ENCODE measurements at places on chromosomes 3 and 15.
A peak's percentile ranks its signal among the peaks of the same experiment; 100 is the strongest.

DNA sequence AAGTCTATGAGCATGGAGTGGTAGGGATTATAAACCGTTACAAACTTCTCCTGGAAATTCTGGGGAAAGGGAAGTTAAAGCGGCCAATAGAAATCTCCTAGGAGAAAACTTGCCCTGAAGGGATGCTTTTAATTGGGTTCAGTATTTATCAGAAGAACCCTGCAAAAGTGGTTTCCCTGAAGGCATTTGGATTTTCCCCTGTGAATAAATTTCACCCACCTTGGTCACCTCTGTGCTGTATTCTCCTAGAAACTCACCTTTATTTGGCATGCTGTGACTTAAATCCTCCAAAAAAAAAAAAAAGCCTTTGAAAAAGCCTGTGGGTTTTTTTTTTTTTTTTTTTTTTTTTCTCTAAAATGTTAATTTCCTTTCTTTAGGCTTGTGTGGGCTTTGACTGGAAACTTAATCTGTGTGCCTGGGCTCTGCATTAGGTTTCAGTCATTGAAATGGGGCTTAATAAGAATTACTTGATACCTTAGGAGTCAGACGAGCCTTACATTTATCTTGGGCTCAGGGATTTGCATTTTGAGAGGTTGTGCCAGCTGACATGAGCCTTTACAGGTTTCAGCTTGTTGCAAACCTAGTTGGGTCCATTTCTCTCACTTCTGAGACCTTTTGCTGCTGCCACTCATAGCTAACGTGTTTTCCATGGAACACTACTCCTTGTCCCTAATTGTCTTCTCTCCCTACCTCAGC is 22.0 kb downstream of the TGFBR2 start:
- DNase-seq, result no peak

DNA sequence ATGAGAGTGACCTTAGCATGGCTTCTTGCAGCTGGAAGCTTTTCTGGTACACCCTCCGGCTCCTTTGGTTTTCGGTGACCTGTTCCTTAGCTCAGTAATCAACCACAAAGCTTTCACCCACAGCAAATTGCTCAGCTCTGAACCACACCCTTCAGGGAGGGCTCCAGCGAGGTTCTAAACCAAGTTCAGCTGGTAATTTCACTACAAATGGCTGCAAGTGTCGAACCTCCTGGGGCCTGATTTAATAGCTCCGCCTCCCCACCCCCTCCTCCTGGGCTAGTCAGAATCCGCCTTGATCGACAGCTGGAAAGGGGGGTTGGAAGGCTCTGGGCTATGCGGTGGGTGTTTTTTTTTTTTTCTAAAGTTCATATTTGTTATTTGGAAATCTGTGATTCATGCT is 150.9 kb upstream of the MCTP2 start:
- DNase-seq, result peak; percentile 38

DNA sequence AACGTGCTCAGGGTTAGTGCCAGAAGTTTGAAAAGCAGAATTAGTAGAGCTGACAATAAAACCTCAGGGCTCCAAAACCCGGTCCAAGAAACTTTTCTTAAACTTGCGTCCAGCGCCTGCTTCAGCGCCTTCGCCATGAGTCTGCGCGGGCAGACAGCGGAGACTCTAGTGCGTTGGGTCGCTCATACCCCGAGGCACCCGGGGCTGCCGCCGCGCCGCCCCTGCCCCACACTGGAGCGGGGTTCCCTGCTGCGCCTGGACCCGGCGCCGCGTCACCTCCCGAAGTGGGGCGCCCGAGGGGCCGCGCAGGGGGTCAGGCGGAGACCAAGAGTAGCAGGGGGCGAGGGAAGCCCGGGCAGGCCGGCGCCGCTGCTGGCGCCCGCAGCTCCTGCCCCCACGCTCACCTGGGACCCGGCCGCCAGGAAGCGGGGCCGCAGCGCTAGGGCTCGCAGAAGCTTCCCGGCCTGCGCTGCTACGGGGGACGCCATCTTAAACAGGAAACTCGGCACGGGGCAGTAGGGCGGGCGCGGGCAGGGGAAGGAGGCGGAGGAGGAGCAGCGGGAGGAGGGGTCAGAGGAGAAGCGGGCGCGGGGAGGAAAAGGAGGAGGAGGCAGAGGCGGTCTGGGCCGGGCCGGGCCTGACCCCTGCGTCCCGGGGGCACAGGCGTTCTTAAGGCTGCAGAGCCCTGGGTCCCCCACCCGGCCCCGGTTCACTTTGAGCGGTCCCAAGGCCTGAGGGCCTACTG is at the start of gene SUCLG2:
Gene SUCLG2, minus strand, starts transcription at position 514 of the 745 bp plus-strand sequence. Its CDS starts 26 bp downstream, at position 488.
- DNase-seq, result peak; percentile 89

GRCh38 chr3:100875239-100875638 is 118.0 kb downstream of the ABI3BP start:
- no peak for DNase-seq

- DNase-seq, result peak; percentile 84
Observed at GRCh38 chr3:168024537-168024941, 71.2 kb downstream of the GOLIM4 start.

DNA sequence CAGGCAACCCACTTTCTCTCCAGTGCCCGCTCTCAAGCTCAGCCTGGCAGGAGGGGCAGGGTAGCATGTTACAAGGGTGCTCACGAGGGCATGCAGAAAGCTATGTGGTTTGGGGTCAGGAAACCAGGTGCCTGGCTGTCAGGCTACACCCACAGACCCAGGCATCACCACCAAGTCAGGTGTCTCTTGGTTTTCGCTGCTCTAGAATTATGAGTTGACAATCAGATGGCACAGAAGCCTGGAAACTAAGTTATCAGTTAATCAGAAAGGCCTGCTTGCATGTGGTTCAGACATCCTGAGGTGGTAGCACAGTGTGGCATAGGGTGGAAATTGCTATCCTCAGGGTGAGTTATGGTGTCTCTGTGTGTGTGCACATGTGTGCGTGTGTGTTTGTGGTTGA is 16.2 kb upstream of the CCR9 start:
- DNase-seq, result no peak

DNA sequence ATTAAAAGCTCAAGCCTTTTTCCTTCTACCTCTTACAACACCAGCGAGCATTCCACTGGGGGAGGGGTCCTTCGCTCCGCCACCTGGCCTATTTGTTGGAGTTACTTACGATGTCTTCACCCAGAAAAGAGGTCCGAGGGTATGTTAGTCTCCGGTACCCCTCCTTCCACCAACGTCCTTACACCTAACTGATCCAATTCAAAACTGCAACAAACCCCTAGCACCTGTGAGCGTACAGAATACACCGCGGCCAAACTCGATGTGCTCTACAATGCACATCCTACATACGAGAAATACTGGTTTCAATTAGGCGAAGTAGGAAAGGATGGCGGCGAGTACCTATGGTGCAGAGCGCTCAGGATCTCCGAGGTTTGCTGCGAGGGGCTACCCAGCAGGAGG is 944 bp downstream of the SLITRK3 start:
- no peak for DNase-seq

DNA sequence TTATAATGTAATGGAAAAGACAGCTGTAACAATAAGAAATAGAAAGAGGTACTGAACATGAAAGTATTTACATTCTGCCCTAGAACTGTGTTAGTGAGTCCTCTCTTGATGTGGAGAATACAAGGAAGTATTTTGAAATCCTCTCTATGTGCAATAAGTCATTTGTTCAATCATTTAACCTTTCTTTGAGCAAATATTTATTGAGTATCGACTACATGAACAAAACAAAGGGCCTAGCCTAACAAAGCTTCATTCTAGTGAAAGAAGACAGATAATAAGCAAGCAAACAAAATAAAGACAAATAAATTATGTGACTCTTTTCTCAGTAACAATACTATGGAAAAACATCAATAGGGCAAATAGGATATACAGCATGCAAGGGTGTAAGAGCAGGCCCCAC is 354.9 kb upstream of the ATP11B start:
- DNase-seq, result no peak

DNA sequence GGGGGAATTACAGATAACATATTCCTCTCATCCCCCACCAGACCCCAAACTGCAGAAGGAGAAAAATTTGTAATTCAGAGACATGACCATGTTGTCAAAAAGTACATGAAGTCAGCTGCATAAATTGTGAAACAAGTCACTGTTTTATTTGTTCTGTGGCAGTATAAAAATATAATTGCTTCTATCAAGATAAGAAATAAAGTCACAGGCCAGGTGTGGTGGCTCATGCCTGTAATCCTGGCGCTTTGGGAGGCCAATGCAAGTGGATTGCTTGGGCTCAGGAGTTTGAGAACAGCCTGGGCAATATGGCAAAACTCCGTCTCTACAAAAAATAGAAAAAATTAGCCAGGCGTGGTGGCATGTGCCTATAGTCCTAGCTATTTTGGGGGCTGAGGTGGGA is 87.7 kb upstream of the DPH6 start:
- DNase-seq, result no peak

GRCh38 chr15:40756938-40757337 is 1.9 kb upstream of the RMDN3 start:
- peak; percentile 48 for DNase-seq

DNA sequence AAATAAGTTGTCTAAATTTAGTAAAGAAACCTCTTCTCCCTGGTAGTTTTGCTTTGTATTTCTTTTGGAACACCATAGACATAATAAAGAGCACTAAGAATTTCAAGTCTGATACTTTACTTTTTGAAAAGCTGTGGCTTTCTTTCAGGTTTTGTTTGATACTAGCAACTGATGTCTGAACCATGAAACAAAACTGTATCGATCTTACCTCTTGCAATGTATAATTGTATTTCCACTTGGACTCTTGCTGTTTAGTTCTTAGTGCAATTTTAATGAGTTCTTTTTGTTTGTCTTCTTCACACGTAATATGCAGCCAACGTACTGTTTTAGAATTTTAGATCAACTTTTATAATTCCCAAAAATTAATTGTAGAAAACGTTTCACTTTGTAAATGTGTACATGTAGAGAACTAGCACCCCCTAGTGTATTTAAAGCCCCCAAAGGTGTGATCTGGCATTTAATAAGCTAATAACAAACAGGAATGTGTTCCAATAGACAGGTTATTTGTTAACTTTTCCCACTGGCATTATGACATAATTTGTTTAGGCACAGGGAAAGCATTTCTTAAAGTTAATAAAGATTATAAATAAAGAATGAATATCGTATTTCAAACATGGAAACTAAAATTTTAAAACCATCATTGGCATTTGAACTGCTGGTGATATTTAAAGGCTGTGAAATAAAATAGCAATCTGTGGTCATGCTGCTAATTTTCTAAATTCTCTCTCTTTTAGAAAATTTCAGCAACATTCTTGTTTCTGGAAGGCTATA is 289.1 kb upstream of the DNAJC19 start:
- DNase-seq, result peak; percentile 5

GRCh38 chr15:58348095-58348812 is 83.5 kb upstream of the LIPC start:
- peak; percentile 19 for DNase-seq

DNA sequence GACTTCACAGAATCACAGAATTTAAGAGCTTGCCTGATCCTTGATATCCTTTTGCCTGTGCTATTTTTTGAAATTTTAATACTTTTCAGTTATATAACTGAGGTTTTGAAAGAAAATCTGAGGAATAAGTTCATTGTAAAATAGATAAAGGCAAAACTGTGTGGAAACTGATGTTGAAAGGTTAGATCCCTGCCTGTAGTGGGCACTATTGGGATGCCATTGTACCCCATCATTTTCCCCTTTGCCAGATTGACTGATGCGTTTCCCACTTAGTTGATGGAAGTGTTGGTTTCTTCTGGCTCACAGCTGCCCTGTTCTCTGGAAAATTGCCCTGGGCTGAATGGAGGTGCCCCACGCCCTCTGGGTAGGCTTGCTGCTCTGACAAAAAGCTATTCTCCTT is 387.9 kb downstream of the RBMS3 start:
- DNase-seq, result no peak

GRCh38 chr3:16907243-16907642 is 22.5 kb downstream of the PLCL2 start:
- no peak for DNase-seq

DNA sequence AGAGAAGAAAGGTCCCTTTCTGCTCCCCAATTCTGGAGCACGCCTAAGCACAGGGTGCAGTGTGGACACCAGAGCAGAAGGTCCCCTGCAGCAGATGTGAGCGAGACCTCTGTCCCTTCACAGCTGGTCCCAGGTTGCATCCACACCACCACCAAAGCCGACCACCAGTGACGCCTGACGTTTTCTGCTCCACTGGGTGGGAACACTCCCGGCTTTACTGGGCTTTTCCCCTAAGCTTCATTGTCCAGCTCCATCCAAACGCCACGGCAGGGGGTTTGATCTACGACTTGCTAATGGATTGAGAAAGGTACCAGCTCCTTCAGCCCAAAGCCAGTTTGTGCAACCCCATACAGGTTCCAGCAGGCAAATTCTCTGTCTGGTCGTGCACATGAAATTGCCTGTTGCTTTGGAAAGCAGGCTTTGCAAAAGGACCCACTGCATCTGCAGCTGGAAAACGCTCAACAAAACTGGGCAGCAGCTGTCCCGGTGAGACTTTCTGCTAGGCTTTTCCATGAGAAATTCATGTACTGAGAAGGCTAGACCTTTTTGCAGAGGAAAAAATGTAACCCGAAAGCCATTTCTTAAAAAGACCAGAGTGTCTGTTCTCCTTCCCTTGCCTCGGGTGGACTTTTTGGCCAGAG is 31.1 kb downstream of the ADAMTS17 start:
- DNase-seq, result no peak

GRCh38 chr3:3038201-3038991 is 71.8 kb downstream of the IL5RA start:
- peak; percentile 9 for DNase-seq

DNA sequence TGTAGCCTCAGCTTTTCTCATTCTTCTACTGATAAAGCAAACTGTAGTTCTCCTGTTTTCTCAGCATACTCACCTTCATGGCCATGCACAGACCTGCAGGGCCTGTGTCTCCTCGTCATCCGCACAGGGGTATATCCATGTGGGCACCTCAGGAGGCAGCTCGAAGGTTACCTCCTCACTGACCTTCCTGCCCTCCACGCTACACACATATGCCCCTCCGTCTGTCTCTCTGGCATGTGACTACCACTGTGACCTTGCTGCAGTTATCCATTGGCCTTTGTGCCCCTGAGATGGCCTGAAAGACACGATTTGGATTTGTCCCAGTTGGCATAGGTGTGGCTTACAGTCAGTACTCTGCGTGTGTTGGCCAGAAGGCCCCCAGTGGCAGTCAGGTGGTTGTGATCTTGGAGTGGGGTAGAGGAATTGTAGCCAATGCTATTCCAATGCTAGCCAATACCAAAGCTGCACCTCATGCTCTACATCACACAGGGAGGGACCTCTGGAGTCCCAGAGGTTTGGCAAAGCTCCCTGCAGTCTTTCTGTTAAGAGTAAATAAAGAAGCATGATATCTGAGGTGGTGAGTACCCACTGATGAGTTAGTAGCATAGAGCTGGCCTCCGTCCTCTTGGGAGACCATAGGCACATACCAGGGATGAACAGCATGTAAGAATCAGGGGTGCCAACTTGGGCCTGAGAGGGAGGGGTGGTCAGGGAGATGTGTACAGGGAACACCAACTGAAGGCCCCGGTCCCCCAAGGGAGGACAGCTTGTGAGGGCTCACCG is 143.4 kb downstream of the EEFSEC start:
- DNase-seq, result no peak

- no peak for DNase-seq
Observed at GRCh38 chr3:40008796-40009195, 199.4 kb downstream of the MYRIP start.

All from NB4 (cell line).